Activated T-helper 1 cell treated with anti-CD3 and anti-CD28 coated beads, Interleukin-12 subunit alpha, Interleukin-12 subunit beta, Interleukin-2, Interleukin-4 antibody, amounts not matched to agents 30 ng/mL and 10 ng/mL and 1 ng/mL, durations not matched to agents 14 hours and 24 hours and 36 hours (primary cell): ENCODE measurements at places on chromosomes 1 and 21. TPM values are rescaled to one million over a fixed set of nuclear protein-coding genes. Genes with fewer than 3 reads are reported as not detected.

Gene C1orf141
- total RNA-seq = not detected in 2 replicates

Gene TRIM17
- total RNA-seq = 1.4 and 1.7 TPM in 2 replicates

- peaks cover 38% of the 10 kb centered on the region for H3K4me1 ChIP-seq
- no peaks in the 10 kb centered on the region for H3K27me3 ChIP-seq
- no peak overlapping the region for H3K27ac ChIP-seq
- H3K4me3 ChIP-seq = no peak overlapping the region
Observed at GRCh38 chr21:33296156-33296555, 28.6 kb upstream of the IFNAR1 start.

DNA sequence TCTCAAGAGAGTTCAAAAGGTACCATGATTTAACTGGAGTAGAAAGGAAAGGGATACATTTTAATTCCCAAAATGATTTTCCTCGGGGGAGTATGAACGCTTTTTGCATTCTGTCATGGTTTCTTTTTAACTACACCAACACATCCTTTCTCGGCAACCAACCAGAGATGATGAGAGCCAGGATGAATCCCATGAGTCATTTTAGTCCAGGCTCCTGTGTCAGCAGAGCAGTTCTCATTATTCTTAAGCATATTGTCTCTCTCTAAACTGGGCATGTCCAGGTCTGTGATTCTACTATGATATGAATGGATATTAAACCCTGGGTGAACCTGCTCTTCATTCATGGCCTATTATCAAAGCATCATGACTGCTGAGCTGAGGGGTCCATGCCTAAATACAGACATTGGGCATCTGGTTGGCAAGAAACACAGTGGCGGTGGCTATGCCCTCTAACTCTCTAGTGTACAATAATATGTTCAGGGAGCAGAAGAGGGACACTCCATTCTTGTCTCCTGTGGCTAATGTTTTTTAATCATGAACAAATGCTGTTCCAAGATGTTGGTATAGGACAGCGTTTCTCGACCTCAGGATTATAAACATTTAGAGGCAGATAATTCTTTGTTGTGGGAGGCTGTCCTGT is 124.3 kb upstream of the ESRRG start:
- no peak overlapping the region for H3K27ac ChIP-seq
- DNase-seq = no peak
- H3K4me3 ChIP-seq = no peak overlapping the region
- no peaks in the 10 kb centered on the region for H3K4me1 ChIP-seq
- no peaks in the 10 kb centered on the region for H3K27me3 ChIP-seq

GRCh38 chr1:4730078-4730477 is 75.7 kb downstream of the AJAP1 start:
- no peaks in the 10 kb centered on the region for H3K4me1 ChIP-seq
- no peaks in the 10 kb centered on the region for H3K36me3 ChIP-seq
- no peak for DNase-seq
- no peak overlapping the region for H3K27ac ChIP-seq

GRCh38 chr1:235929216-235929615 is 62.5 kb upstream of the LYST start:
- no peak for DNase-seq
- H3K27ac ChIP-seq = no peak overlapping the region
- peaks cover 5% of the 10 kb centered on the region for H3K27me3 ChIP-seq
- H3K4me3 ChIP-seq = no peak overlapping the region
- peaks cover 19% of the 10 kb centered on the region for H3K4me1 ChIP-seq
- H3K36me3 ChIP-seq = peaks cover 3% of the 10 kb centered on the region

- H3K4me3 ChIP-seq = no peak overlapping the region
- H3K4me1 ChIP-seq = peaks cover 6% of the 10 kb centered on the region
- H3K27ac ChIP-seq = no peak overlapping the region
- no peak for DNase-seq
Observed at GRCh38 chr1:246695136-246695535, 29.1 kb upstream of the SCCPDH start.

- H3K36me3 ChIP-seq = no peaks in the 10 kb centered on the region
- DNase-seq = no peak
- H3K27me3 ChIP-seq = no peaks in the 10 kb centered on the region
- H3K4me3 ChIP-seq = no peak overlapping the region
- H3K27ac ChIP-seq = no peak overlapping the region
Observed at GRCh38 chr1:153880962-153881361, 41.8 kb downstream of the GATAD2B start.

Gene CCDC17
- total RNA-seq = 2.5 and 2.8 TPM in 2 replicates

Gene ADGRB2
- 0.13 and 0.29 TPM in 2 replicates for total RNA-seq

Gene ATP1A2
- total RNA-seq = not detected in 2 replicates

GRCh38 chr1:68347415-68347814 is 102.3 kb downstream of the RPE65 start:
- H3K27ac ChIP-seq = no peak overlapping the region
- H3K4me3 ChIP-seq = no peak overlapping the region
- H3K27me3 ChIP-seq = no peaks in the 10 kb centered on the region
- no peaks in the 10 kb centered on the region for H3K36me3 ChIP-seq
- no peaks in the 10 kb centered on the region for H3K4me1 ChIP-seq

Gene SEMA4A
- 8.8 and 9.0 TPM in 2 replicates for total RNA-seq
